ENCODE measurements at places on chromosomes 12 and 14. TPM values are rescaled to one million over a fixed set of nuclear protein-coding genes. Genes with fewer than 3 reads are reported as not detected.
A peak's percentile ranks its signal among the peaks of the same experiment; 100 is the strongest.

DNA sequence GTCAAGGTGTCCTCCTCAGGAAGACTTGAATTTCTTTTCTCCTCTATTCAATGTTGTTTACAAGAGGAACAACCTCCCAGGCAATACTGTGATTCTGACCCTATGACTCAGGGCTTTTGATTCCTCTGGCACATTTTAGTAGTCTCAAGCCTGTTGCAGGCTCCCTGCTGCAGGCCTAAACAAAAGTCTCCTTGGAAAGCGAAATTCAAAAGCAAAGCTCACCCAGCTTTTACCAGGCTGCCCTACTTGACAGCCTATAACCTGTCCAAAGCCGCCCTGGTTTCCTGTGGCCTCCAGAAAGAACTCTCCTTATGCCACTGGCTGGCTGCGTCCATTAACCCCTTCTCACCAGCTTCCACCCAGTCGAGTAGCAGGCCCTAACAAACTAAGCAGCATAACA, 11.6 kb downstream of the FGD6 start:
- DNase-seq, result no peak
- H3K36me3 ChIP-seq, result peaks cover 4% of the 10 kb centered on the region
- H3K4me1 ChIP-seq, result peaks cover 39% of the 10 kb centered on the region
- H3K27ac ChIP-seq, result peak overlapping the region; percentile 83
- no peaks in the 10 kb centered on the region for H3K27me3 ChIP-seq
- no peak overlapping the region for H3K4me3 ChIP-seq

- no peak for DNase-seq
- H3K27ac ChIP-seq, result no peak overlapping the region
Measured at GRCh38 chr12:52892207-52892852, 12.5 kb downstream of the KRT8 start.

- DNase-seq, result no peak
- no peak overlapping the region for H3K4me3 ChIP-seq
- H3K36me3 ChIP-seq, result no peaks in the 10 kb centered on the region
- peak overlapping the region; percentile 90 for H3K27ac ChIP-seq
- no peaks in the 10 kb centered on the region for H3K27me3 ChIP-seq
Measured at GRCh38 chr12:15688202-15688736, 100.9 kb downstream of the EPS8 start.

DNA sequence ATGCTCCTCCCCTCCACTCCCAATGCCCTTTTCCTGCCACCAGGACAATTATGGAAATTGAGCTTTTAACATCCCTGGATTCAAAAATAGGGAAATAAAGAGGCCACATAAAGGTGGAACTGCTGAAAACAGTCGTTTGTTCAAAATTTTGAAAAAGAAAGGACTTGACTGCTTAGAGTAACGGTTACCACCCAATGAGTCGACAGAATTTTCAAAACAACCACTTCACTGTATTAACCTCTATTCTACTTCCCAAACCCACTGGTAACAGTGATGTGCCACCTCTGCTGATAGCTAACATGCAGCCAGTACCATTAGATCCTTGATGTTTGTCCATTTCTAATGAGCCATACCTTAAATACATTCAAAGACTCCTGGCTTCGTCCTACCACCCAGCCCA, 4.9 kb downstream of the ST8SIA1 start:
- H3K27me3 ChIP-seq, result peaks cover 25% of the 10 kb centered on the region
- H3K27ac ChIP-seq, result no peak overlapping the region
- H3K36me3 ChIP-seq, result no peaks in the 10 kb centered on the region
- no peaks in the 10 kb centered on the region for H3K4me1 ChIP-seq
- no peak for DNase-seq

DNA sequence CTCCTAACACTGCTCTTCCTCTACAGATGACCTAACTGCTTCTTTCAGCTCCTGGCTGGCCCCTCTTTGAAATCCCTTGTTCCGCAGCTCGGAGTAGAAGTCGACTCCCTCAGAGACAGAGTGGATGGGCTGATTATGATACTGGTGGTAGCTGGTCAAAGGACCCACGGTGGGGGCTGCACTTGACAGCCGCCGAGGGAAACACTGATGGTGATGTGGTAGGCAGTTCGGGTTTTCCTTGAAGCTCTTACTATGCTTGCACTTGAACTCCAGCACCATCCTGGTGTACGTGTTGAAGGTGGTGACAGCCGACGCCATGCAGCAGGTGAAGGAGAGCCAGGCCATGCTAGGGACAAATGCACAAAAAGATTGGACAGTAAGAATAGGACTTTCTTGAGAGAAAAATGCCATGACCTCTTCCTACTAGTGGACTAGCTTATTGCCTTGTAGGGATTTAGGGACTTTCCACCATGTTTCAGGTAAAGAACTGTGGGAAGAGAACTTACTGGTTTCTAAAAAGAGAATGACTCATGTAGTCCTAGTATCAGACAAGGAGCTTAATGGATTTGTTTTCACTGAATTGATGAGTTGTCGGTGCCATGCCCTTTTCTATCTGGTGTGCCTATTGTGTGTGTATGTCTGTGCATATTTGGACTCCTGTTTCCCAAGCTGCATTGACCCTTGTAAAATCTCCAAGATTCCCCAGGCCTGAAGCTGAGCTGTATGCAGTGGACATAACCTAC, 18.4 kb downstream of the GSG1 start:
- H3K27ac ChIP-seq, result no peak overlapping the region
- no peaks in the 10 kb centered on the region for H3K27me3 ChIP-seq
- H3K4me3 ChIP-seq, result no peak overlapping the region
- H3K4me1 ChIP-seq, result peaks cover 4% of the 10 kb centered on the region

DNA sequence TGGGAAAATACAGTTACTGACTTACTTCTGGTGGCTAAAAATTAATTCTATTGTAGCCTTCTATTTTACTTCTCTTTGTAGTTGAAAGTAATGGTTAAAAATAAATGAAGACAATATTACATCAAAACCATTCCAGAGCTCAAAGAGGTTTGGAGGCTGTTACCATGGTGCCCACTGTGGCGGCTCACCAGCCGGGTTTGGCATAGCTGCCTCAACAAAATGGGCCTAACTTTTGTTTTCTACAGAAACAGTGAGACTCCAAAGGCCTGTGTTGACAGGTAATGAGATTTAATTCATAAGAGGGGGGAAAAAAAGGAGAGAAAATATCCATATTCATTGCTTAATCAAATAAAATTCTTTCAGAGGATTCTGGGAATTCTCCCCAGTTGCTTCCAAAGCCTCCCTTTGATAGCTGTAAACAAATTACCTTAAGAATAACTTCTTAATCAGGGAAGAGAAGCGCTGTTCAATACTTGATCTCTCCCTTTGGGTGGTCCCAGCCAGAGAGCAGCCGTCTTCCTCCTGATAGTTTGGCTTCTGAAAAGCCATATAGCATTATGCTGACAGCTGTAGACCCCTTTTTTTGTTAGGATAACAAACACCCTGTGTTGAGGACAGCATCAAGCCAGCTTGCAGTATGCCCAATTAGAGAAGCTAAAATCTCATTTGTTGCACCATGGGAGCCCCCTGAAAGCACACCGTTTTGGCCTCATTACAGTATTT, 266.8 kb downstream of the NEDD1 start:
- DNase-seq, result no peak
- no peaks in the 10 kb centered on the region for H3K36me3 ChIP-seq
- no peak overlapping the region for H3K4me3 ChIP-seq
- no peaks in the 10 kb centered on the region for H3K4me1 ChIP-seq
- no peaks in the 10 kb centered on the region for H3K27me3 ChIP-seq

DNA sequence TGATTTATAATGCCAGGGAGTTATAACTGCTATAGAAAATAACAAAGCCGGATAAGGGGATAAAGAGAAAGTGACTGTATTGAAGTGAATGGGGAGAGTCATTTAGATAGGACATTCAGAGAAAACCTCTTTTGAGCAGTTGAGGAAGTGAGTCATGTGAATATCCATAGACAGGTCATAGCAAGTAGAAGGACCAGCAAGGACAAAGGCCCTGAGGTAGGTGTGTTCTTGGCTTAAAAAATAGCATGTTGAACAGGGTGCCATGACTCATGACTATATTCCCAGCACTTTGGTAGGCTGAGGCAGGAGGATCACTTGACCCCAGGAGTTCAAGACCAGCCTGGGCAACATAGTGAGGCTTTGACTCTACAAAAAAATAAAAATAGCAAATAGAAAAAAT, 51.5 kb upstream of the RAP1B start:
- no peak for DNase-seq
- no peaks in the 10 kb centered on the region for H3K4me1 ChIP-seq
- no peak overlapping the region for H3K27ac ChIP-seq
- H3K27me3 ChIP-seq, result no peaks in the 10 kb centered on the region

GRCh38 chr12:67541625-67541991, 106.9 kb upstream of the DYRK2 start:
- H3K27ac ChIP-seq, result no peak overlapping the region
- no peak overlapping the region for H3K4me3 ChIP-seq
- peaks cover 20% of the 10 kb centered on the region for H3K4me1 ChIP-seq
- peak; percentile 69 for DNase-seq
- H3K36me3 ChIP-seq, result no peaks in the 10 kb centered on the region
- H3K27me3 ChIP-seq, result no peaks in the 10 kb centered on the region

DNA sequence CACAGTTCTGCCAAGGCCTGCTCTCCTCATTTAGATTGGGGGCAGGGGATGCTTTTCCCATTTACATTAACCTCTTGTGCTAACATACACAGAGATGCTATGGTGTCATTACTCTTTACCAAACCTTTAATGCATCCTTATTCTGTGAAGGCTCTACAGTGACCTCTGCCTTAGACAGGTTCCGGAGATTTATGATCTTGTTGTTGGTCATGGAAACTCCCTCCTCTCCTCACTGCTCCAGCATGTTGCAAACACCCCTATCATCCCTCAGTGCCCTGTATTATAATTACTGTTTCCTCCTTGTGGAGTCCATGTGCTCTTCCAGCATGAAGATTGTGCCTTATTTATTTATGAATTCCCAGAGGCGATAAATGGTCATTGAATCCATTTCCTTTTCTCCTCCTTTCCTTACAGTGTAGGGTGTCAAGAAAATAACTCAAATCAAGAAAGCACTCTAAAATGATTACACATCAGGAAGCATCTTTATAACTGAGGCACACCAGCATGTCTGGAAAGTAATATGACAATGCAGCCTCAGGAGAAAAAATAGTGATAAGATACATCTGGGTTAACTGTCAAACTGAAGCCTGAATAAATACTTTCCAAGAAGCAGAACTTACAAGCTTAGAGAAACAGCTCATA, 37.8 kb downstream of the RTN1 start:
- H3K27me3 ChIP-seq, result no peaks in the 10 kb centered on the region
- H3K4me3 ChIP-seq, result no peak overlapping the region
- no peaks in the 10 kb centered on the region for H3K36me3 ChIP-seq
- H3K27ac ChIP-seq, result no peak overlapping the region
- H3K4me1 ChIP-seq, result no peaks in the 10 kb centered on the region

DNA sequence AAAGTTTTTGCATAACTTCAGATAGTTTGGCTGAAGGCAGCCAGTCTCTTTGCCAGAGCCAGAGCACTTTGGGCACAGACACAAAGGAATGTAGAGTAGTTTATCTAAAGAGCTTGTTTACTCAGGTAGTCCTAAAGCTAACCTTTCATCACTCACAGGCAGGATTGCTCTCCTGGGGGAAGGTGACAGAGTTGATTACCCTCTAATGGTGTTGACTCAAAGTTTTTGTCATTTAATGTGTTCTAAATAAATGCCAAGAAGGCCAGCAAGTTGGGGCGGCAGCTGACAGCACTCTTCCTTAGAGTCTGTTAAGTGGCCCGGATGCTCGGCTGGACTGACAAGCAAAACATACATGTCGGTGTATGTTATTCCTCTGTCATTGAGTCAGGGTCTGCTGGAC, 9.3 kb upstream of the TAS2R46 start:
- DNase-seq, result no peak
- H3K4me1 ChIP-seq, result no peaks in the 10 kb centered on the region
- no peaks in the 10 kb centered on the region for H3K36me3 ChIP-seq
- H3K27me3 ChIP-seq, result no peaks in the 10 kb centered on the region

DNA sequence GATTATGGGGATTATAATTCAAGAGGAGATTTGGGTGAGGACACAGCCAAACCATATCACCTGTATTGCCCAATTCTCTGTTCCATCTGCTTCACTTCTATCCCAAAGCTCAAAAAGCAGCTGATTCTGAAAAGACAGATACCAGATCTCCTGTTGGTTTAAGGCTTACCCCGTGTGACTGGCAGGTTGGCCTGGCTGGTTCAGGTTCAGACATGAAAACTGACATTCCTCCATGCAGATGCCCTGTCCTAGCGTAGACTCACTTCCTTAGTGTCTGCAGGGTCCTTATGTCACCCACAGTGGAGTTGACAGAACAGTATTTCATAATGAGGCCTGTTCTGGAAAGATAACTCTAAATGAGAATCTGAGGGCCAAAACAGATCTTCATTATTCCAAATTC, 61.1 kb upstream of the FLRT2 start:
- no peaks in the 10 kb centered on the region for H3K36me3 ChIP-seq
- H3K27me3 ChIP-seq, result no peaks in the 10 kb centered on the region
- H3K4me1 ChIP-seq, result peaks cover 5% of the 10 kb centered on the region
- DNase-seq, result no peak
- no peak overlapping the region for H3K4me3 ChIP-seq

GRCh38 chr12:739349-739748, 13.0 kb upstream of the WNK1 start:
- no peak overlapping the region for H3K4me3 ChIP-seq
- H3K4me1 ChIP-seq, result no peaks in the 10 kb centered on the region
- no peak overlapping the region for H3K27ac ChIP-seq
- no peaks in the 10 kb centered on the region for H3K36me3 ChIP-seq

- H3K4me1 ChIP-seq, result peaks cover 23% of the 10 kb centered on the region
- no peak for DNase-seq
- peaks cover 10% of the 10 kb centered on the region for H3K36me3 ChIP-seq
- no peak overlapping the region for H3K27ac ChIP-seq
- no peaks in the 10 kb centered on the region for H3K27me3 ChIP-seq
Measured at GRCh38 chr12:121579190-121579791, 1.5 kb downstream of the KDM2B start.

DNA sequence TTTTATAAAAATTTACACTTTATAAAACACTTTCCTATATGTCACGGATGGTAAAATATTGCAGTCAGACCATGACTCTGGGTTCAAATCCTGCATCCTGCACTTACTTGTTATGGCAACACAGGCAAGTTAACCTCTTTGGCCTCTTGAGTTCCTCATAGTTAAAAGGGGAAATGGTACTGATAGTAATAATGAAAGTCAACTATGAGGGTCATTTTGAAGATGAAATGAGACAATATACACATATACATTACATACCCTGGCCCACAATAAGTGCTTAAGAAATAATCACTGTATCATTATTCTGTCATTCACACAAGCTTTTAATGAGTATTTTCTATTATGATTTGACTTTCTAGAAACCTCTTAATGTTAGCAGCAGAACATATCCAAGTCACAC, 64.4 kb downstream of the C12orf42 start:
- no peaks in the 10 kb centered on the region for H3K36me3 ChIP-seq
- no peak for DNase-seq
- H3K4me1 ChIP-seq, result no peaks in the 10 kb centered on the region
- no peaks in the 10 kb centered on the region for H3K27me3 ChIP-seq

DNA sequence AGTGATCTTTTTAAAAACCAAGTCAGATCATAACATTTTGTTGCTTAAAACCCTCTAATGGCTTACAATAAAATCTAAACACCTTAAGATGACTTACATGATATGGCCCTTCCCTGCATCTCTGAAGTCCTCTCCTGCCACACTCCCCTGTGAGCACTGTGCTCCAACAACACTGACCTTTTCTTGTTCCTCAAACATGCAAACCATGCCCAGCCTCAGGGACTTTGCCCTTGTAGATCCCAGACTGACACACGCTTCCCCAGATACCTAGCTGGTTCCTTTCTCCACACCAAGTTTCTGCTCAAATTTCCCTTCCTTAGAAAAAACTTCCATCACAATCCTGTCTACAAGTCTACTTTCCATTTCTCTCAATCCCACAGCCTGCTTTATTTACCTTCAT, 128.6 kb downstream of the IPO8 start:
- no peak for DNase-seq
- H3K36me3 ChIP-seq, result no peaks in the 10 kb centered on the region
- no peak overlapping the region for H3K4me3 ChIP-seq
- no peaks in the 10 kb centered on the region for H3K27me3 ChIP-seq
- H3K4me1 ChIP-seq, result no peaks in the 10 kb centered on the region

Gene PHETA1
- polyA plus RNA-seq, result 85.8 TPM

Gene PLEKHD1
- 0.03 TPM for polyA plus RNA-seq

Gene FOXM1
- 18.2 TPM for polyA plus RNA-seq

Gene GLI1
- polyA plus RNA-seq, result 7.3 TPM

Gene DBX2
- polyA plus RNA-seq, result 0.01 TPM
